ENCODE measurements at places on chromosomes 1 and 21.

DNA sequence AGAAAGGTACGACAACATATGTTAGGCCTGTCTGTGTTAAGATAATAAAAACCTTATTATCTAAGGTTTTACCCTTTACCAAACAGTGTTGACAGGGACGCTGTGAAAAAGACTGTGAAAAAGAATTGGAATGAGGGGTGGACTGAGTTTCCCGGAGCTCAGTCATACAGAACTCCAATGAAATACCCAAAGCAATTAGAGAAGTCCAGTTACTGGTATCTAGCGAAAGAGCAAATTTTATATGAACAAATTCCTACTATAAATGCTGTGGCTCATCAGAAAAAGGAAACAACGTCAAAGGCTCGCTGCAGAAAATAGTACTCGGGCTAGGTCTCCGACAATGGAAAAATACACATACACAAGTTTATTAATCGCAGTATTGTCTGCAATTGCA is 708 bp upstream of the RBBP5 start:
- DNase-seq: no peak

DNA sequence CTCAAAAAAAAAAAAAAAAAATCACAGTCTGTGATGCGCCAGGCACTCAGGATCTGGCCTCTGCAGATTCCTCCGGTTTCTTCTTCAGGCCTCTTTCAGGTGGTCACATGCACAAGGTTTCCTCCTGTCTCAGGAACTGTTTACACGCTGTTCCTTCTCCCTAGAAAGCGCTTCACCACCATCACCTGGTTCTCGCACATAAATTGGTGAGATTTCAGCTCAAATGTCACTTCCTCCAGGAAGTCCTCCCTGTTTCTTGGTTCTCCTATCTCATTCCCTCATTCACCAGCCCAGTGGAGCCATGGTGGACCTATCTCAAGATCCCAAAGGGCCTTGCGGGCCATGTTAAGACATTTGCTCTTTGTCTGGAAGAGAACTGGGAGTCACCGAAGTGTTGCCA is 26.7 kb downstream of the HMGN2 start:
- no peak for DNase-seq

DNA sequence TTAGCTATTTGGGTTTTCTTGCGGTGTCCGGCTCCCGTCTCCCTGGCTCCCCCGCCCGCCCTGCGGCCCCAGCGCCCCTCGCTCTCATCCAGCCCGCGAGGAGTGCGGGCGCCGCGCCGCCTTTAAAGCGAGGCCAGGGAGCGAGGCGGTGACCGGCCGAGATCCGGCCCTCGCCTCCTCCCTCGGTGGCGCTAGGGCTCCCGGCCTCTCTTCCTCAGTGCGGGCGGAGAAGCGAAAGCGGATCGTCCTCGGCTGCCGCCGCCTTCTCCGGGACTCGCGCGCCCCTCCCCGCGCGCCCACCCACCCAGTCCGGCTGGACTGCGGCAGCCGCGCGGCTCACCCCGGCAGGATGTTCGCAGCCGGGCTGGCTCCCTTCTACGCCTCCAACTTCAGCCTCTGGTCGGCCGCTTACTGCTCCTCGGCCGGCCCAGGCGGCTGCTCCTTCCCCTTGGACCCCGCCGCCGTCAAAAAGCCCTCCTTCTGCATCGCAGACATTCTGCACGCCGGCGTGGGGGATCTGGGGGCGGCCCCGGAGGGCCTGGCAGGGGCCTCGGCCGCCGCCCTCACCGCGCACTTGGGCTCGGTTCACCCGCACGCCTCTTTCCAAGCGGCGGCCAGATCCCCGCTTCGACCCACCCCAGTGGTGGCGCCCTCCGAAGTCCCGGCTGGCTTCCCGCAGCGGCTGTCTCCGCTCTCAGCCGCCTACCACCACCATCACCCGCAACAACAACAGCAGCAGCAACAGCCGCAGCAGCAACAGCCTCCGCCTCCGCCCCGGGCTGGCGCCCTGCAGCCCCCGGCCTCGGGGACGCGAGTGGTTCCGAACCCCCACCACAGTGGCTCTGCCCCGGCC is 492 bp downstream of the HLX start:
- no peak for DNase-seq

- DNase-seq: no peak
Measured at GRCh38 chr1:3992103-3992556, 92.1 kb upstream of the C1orf174 start.

- DNase-seq: no peak
Measured at GRCh38 chr1:205118752-205119151, 3.0 kb downstream of the RBBP5 start.

- no peak for DNase-seq
Measured at GRCh38 chr1:104028416-104029035, 278.8 kb downstream of the AMY1C start.

- peak; percentile 30 for DNase-seq
Measured at GRCh38 chr1:147892731-147893214, 9.8 kb upstream of the GJA8 start.

DNA sequence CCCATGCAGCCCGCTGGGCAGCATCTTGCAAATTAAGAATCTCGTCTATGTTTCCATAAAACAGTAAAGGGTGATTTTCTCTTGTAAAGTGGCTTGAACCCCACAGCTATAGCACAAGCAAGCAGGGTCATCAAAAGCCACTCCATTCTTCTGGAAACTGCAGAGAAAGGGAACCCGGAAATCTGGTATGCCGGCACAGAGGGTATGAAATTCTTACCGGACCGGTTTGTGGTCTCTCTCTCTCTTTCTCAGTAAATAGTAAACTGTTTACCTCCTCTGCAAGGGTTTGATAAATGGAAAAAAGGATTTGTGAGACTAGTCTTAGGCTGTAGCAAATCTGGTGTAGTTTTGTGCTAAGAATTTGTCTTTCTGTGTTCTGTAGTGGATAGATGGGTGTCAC is 2.7 kb upstream of the ADSS2 start:
- no peak for DNase-seq

DNA sequence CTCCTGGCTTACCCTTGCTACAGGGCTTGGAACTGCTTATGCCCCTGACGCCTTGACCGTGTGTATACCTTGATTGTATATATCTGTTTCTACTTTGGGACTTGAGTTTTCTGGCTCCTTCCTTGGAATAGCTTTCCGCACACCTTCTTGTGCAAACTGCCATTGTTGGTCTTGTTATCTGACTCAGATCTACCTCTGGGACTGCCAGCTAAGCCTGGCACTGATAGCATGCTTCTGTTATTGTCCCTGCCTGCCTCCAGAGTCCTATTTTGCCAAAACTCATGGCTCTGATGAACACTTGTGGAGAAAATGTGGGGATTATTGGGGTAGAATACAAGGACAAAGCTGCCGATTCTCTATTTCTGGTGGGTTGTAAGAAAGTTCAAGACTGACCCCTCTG is 15.4 kb downstream of the FMOD start:
- no peak for DNase-seq

GRCh38 chr1:18820791-18821641 is 38.4 kb downstream of the TAS1R2 start:
- DNase-seq: peak; percentile 53

DNA sequence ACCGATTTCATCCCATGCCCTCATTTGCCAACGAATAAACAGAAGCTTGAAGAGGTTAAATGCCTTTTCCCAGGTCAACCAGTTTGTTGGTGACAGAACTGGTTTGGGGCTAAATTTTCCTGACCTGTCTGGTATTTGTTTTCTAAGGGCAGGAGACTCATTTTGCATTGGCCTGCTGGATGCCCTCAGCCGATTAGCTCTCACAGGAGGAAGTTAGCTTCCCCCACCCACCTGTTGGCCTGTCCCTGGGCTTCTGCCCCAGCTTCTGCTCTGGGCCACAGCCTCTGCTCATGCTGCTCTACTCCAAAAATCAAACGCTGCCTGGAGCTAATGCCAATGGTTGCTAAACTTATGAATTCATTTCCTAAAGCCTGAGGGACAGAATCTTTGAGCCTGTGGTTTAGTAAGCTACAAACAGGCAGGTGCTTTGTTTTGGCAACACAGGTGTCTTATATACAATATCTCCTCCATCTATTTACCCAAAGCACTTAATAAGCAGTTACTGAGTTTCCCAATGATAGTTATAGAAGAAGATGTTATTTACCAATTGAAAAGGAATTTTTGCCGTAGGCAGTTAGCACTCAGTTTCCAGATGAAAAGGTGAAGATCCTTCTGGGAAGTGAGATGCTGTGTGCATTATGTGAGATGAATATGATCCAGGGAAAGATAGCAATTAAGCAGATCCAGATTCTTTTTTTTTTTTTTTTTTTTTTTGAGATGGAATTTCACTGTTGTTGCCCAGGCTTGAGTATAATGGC is 82.3 kb downstream of the TM2D1 start:
- no peak for DNase-seq

- no peak for DNase-seq
Measured at GRCh38 chr21:17967319-17967718, 148.2 kb upstream of the C21orf91 start.

DNA sequence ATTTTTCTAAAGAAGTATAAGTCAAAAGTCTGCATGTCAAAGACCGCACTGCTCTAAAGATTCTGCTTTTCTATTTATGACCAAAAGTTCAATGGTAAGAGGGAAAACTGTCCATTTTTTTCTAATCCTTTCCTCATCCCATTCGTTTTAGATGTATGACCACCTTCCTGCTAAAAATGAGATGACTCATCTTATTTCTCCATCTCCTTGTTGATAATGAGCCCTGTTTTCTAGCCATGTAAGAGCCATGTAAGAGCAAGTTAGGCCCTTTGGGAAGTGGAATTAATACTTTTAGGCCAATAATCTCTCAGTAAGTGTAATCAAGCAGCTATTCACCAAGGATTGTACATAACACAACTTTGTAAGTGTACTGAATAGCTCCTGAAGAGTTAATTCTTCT is 475.6 kb upstream of the B3GALT2 start:
- no peak for DNase-seq

- no peak for DNase-seq
Measured at GRCh38 chr1:225825078-225825477, 15.2 kb downstream of the EPHX1 start.

GRCh38 chr1:60960891-60961461 is 121.4 kb upstream of the NFIA start:
- DNase-seq: no peak

DNA sequence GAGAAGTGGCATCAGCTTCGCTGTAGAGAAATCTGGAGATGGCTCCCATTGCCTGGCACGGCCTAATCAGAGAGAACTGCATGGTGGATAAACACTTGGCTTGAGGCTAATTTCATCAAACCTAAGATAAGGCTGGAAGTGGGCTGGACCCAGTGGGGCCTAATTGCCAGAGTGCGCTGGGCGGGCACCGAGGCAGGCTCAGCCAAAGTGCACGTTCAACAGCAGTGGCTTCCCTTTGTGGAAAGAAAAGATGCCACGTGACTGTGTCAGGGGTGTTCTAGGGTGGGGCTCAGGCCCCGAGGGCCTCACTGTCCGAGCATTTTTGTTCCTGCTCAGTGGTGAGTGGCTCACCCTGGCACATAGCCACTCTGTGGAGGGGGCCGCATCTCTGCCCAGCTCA is 5.8 kb downstream of the PLCH2 start:
- DNase-seq: no peak

DNA sequence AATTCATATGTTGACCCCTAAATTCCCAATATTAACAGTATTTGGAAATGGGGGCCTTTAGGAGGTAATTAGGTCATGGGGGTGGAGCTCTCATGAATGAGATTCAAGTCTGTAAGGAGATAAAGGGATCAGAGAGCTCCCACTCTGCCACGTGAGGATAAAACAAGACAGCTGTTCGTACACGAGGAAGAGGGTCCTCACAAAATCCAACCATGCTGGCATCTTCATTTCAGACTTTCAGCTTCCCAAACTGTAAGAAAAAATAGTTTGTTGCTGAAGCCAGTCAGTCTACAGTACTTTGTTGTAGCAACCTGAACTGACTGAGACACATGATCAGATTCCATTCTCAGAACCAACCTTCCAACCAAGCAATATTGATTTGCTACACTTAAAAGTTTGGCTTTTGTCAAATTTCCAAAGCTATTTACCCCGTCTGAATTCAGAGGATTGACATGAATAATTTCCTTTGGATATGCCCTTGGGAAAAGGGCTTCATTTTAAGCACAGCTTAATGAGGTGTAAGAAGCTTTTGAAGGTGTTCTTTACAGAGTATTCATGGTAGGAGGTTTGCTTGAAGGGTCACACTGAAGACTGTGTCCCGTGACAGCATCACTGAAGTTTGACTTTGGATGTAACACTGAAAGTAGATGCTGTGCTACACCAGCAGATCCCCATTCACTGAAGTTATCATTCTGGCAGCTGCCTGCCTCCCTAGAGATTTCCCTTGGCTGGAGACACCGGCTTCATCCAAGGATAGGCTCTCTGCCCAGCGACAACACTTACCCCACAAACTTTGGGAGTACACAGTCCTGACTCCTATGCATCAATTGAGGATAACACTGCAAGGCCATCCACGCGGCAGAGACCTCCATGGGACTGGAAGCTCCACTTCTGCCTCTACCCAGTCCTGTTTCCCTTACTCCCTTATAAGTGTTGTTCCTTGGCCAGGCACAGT is 4.9 kb upstream of the OMA1 start:
- no peak for DNase-seq

GRCh38 chr1:39576016-39576657 is 453 bp downstream of the PABPC4 start:
- peak; percentile 13 for DNase-seq

DNA sequence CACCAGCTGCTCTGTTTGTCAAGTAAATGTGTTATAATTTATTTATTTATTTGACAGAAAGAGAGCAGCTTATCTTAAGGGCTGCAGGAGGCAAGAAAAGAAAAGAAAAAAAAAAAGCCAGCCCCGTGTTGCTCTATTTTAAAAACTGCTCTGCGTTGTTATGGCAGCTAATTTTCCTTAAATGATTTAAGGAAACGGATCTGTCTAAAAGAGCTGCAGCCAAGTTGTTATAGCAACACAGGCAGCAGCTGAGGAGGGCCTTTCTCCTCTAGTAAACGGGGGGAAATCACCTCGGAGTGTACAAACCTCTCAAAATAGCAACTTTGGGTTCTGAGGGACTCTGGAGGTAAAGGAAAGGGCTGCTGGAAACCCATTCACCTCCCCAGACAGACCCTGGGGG is 149.2 kb downstream of the BEND5 start:
- DNase-seq: no peak

DNA sequence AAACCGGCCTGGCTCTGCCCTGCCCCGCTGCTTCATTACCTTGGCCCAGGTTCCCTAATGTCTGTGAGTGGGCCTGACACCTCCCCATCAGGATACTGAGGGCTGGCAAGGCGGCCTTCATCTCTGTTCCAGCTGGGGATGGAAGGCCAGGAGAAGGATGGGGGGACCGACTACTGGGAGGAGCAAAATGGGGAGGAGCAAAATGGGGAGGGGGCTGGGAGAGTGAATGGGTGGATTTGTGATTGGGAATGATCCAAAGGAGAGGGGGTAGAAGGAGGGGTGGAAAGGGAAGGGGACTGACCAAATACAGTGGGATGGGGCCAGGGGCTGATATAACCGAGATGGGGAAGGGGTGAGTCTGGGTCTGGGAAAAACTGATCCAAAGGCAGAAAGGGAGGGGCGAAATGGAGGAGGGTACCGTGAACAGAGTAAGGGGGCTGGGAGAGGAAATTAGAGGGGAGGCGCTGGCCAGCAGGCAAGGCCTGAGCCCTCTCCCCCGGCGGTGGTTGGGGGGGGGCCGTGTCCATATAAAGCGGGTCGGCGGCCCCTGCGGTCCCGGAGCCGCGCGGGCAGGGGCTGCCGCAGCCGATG is at the start of gene FOXE3:
FOXE3 (plus strand) TSS at position 558 of the 591 bp plus-strand sequence; CDS start at position 589, 31 bp downstream.
- no peak for DNase-seq
